Central memory CD8-positive, alpha-beta T cell (primary cell): ENCODE measurements at places on chromosomes 11 and 22.

DNA sequence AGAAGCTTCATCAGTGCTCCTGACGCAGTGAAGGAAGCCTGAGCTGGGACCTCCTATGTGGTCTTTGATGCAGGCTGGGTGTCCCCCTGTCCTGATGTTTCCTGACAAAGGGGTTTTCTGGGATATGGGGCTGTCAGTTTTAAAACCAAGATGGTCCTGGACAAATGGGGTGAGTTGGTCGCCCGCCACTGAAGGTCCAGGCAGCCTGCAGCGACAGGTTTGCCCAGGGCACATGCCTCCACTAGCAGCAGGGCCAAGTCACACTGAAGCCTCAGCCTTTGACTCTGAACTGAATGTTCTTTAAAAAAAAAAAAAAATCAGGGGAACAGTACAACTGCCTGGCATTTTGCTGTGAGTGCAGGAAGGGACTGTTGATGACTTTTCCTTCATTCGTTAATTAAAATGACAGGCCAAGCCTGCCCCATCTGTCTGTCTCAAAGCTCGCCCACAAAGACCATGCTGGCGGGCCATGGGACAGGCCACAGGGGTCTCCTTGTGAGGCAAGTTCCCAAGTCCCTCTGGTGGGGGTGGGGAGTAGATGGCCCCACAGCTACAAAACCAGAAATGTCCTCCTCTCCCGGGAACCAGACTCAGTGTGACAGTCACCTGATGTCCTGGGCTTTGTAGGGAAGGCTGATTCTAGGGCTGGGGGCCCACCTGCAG lies 274.8 kb downstream of the CTTN start:
- no peak for DNase-seq

- DNase-seq: no peak
Observed at GRCh38 chr11:8035200-8035855, 45.7 kb upstream of the TUB start.

DNA sequence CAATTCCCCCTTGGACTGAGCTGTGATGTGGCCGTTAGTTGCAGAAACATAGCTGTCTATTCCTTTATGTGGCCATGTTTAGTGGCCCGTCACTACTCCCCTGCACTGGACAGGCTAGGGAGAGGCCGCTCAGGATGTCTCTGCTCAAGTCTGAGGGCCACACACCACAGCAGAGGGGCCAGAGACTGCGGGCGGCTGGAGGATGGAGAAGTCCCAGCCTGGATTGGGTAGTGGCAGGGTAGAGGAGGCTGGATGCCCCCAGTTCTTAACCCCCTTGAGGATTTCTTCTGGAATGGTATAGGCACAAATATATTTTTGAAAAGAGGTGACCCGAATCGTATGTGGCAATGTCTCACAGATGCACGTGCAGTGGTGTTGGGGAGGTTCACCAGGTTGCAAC lies 116.4 kb upstream of the B3GAT1 start:
- no peak for DNase-seq

DNA sequence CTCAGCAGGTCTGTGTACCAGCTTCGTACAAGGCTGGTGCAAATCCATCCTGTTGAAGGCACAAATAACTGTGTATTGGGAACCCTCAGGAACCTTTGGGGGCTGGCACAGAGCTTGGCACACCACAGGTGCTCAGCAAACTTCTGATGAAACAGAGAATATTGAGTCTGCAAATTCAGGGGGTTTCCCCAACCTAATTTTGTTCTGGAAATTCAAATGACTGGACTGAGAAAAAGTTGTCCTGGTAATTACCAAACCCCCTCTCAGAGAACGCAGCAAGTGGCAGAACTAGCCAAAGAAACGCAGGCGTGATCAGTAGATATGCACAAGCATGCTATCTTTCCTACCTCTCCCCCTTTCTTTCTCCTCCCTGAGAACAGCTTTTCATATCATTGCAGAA lies 47.6 kb downstream of the LIF start:
- DNase-seq: no peak

GRCh38 chr11:82873919-82874333 lies 26.3 kb downstream of the PRCP start:
- no peak for DNase-seq

GRCh38 chr11:3902441-3902840 lies 47.0 kb downstream of the STIM1 start:
- no peak for DNase-seq

GRCh38 chr11:116888024-116888423 lies 50.6 kb upstream of the APOA1 start:
- no peak for DNase-seq

DNA sequence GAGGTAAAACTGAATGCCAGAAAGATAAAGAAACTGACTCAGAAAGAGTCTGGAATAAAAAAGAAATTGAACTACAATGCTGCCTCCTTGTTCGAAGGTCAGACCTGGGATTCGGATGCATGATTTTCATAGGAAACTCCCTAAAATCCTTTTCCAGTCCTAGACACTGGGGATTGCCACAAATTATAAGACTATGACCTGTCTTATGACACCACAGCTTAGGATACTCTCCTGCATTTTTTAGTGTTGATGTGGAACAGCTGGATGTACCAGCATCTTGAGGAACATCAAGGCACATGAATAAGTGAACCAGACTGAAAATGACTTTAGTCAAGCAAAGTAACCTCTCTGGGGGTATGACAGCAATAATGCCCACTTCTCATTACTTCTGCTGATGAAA lies 9.0 kb downstream of the KIRREL3 start:
- no peak for DNase-seq

- DNase-seq: no peak
Observed at GRCh38 chr11:107824668-107825369, 33.8 kb downstream of the SLC35F2 start.

GRCh38 chr11:121334973-121335710 lies 42.6 kb downstream of the SC5D start:
- no peak for DNase-seq

GRCh38 chr11:2664376-2664775 lies 35.4 kb downstream of the KCNQ1OT1 start:
- DNase-seq: no peak

GRCh38 chr22:20131597-20131858 lies at the start of gene ZDHHC8:
Gene ZDHHC8 (plus strand): TSS chr22:20131804. CDS start chr22:20131948, 144 bp downstream.
- DNase-seq: no peak

DNA sequence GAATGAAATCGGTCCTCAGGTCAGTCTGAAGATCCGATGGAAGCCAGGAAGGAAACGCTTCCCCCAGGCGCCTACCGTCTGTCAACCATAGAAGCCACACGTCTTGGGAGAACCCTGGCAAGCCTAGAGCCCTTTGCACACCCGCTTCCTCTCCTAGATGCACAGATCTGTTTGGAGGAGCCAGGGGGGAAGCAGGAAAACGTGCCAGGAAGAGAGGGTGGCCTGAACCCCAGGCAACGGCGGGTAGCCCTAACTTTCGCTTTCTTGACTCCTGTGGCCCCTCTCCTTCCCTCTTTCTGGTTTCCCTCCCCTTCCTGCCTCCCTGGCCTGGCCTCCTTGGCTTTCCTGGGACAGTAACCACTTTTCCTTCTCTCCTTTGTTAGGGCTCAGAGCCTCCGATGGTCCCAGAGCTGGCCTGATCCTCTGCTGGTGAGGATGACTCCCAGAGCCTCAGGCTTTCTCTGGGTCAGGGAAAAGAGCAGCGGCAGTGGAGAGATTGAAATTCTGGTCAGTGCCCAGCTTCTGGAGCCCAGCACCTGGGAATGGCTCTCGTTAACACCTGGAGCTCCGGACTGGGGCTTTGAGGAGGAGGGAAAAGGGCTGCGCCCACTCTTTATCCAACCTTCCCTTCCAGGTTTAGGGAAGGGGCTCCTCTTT lies 2.1 kb downstream of the FXYD6 start:
- DNase-seq: no peak

GRCh38 chr11:73262851-73263495 lies 9.2 kb upstream of the P2RY6 start:
- DNase-seq: no peak

GRCh38 chr11:58629857-58630256 lies 7.4 kb downstream of the CNTF start:
- no peak for DNase-seq

DNA sequence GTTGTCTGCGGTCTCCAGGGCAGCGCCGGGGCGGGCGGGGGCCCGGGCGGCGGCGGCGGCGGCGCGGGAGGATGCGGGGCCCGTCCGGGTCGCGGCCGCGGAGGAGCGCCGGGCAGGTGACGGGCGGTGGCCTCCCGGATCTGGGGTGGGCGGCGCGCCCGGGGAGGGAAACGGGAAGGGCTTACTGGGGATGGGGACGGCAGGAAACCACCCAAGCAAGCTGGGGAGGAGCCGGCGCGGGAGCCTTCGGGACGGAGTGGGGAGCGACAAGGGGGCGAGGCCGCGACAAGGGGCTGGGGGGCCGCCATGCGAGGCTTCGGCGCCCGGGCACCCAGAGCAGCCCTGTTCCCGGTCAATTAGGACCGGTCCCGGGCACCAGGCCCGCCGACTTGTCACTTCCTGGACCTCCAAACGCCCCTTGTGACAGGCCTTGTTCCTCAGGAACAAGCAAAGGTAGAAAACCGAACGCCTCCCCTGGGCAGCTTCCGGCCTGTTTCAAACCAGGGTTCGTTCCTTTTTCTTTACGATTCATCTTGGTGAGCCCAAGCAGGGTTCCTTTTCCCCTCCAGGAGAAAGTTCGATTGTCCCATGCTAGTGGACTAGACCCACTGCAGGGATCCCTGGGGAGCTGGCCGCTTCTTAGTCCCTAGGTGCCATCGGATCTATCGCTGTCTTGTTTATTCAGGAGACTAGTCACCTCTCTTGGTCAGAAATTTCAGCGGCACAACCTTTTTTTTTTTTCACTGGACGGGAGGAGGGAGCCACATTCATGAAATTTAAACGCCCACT lies 492 bp downstream of the JHY start:
- peak; percentile 22 for DNase-seq

GRCh38 chr11:38582151-38582550 lies 1984.1 kb upstream of the RAG2 start:
- no peak for DNase-seq

DNA sequence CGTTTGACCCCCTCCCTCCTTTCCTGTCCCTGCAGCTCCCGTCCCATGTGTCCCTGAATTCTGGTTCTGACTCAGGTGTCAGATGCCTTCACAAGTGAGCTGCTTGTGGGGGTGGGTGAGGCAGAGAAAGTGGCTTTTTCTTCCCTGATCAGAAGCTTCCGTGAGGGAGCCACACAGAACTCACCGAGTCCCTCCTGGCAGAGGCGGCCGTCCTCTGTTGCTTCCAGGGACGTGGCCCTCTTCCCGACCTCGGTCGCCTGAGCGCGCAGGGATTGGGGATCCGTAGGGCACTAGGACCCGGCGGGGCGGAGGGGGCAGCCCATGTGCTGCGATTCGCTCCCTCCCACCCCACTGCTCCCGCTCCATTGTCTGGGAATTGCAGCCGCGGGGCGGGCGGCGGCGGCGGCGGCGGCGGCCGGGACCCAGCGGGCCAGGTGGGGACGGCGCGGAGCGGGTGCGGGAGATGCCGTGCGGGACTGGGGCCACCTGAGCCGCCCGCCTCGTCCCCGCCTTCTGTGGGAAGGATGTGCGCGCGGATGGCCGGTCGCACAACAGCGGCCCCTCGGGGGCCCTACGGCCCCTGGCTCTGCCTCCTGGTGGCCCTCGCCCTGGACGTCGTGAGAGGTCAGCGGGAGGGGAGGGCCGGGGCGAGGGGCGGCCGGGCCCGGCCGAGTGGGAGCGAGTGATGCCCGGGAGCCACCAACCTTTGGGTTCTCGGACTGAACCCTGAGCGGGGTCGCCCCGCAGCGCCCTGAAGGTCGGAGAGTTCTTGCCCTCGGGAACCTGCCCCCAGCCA lies at the start of gene TMEM132A:
TSS of gene TMEM132A (plus strand) at position 351 of the 796 bp plus-strand sequence. CDS start at position 525, 174 bp downstream.
- no peak for DNase-seq

- no peak for DNase-seq
Observed at GRCh38 chr11:74744277-74744676, 4.4 kb upstream of the RNF169 start.

DNA sequence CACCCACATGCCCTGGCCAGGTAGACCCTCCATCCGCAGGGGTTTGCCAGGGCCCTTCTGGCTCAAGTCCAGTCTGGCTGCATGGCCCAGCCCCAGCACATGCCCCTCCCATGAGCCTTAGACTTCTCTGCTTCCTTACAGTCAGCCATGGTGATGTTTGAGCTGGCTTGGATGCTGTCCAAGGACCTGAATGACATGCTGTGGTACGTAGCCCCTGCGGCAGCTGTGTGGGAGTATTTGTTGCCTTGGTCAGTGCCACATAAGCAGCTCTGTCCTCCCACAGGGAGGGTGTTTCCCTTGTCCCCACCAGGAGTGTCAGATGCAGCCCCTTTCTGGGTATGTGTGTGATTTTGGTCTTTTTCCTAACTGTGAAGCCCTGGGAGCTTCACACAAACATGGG lies 17.5 kb downstream of the CDC45 start:
- no peak for DNase-seq

- no peak for DNase-seq
Observed at GRCh38 chr22:37757663-37758062, 50.1 kb upstream of the GCAT start.

- DNase-seq: no peak
Observed at GRCh38 chr11:9187616-9188015, 77.5 kb downstream of the DENND5A start.

DNA sequence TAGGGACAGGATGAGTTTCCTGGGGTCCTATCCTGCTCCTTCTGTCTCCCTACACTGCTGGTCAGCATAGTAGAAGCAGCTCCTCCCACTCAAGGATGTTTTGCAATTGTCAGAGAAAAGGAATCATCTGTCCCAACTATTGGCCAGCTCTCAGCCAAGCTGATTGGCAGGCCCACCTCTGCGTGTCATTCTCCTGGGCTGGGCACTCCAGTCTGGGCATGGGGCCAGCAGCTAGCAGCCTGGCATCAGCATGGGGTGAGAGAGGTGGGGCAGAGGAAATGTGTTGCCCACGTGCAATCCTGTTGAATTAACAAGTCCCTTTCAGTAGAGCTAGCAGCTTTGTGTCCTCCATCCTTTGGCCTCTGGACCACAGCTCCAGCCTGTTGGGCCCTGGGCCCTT lies 14.1 kb downstream of the ANKK1 start:
- no peak for DNase-seq
